ENCODE measurements at places on chromosomes 4 and X. TPM values are rescaled to one million over a fixed set of nuclear protein-coding genes. Genes with fewer than 3 reads are reported as not detected.

DNA sequence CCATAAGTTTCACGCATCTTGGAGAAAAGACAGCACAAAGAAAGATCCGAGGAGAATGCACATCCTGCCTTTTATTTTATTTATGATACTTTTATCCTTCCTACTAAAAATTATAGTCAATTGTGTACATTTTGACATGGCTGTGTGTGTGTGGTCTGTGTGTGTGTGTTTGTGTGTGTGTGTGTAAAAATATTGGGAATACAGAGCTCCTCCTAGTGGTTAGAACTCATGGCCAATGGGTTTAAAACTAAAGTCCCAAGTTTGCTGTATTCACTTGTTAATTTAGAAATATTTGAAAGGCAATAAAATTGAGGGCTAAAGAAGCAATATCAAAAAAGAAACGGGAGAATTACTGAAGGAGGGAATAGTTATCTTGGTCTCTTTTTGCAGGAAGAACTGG, 47.5 kb downstream of the NKX6-1 start:
- no peaks in the 10 kb centered on the region for H3K36me3 ChIP-seq
- no peaks in the 10 kb centered on the region for H3K27me3 ChIP-seq
- no peak overlapping the region for H3K27ac ChIP-seq

DNA sequence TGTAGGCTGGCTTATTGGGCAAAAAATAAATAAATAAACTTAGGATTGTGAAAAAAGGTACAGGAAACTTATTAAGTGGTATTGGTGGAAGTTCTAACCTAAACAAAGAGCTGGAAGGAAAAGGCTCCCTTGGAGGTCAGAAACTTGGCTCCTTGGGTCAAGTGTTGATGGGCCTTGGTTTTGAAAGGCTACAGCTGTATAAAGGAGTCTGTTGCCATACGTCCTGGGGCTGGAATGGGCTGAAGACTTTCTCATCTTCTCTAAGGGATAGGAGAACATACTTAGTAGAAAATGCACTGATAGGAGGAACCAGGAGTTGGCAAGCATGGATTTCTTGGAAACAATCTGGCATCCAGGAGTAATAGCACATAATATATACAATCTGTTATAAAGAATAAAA, 56.6 kb downstream of the PDLIM5 start:
- no peaks in the 10 kb centered on the region for H3K36me3 ChIP-seq
- H3K27ac ChIP-seq, result no peak overlapping the region
- no peak overlapping the region for H3K4me3 ChIP-seq
- DNase-seq, result no peak

GRCh38 chrX:16953606-16954211, 7.3 kb downstream of the REPS2 start:
- no peaks in the 10 kb centered on the region for H3K27me3 ChIP-seq
- H3K4me3 ChIP-seq, result no peak overlapping the region
- H3K36me3 ChIP-seq, result no peaks in the 10 kb centered on the region
- no peak for DNase-seq

Gene FNIP2
- total RNA-seq, result 0.17 TPM

Data from B cell (primary cell).